Muscle of leg (tissue), 16 donors: ENCODE measurements at places on chromosomes 11 and 22. TPM values are rescaled to one million over a fixed set of nuclear protein-coding genes. Genes with fewer than 3 reads are reported as not detected.

FZD4 gene
- 40.5 TPM for total RNA-seq

SMDT1 gene
- 19.6 TPM for total RNA-seq

TIGD3 gene
- total RNA-seq, result 0.22 TPM

SLC35E4 gene
- total RNA-seq, result 3.9 TPM

FAM83F gene
- total RNA-seq, result 0.09 TPM
